ENCODE measurements at places on chromosomes 3 and 15. TPM values are rescaled to one million over a fixed set of nuclear protein-coding genes. Genes with fewer than 3 reads are reported as not detected.

GRCh38 chr3:36443028-36443686 is 62.9 kb downstream of the STAC start:
- DNase-seq, result no peak

- DNase-seq, result no peak
These were observed at the start of gene ARMC8 for GRCh38 chr3:138187296-138188012. Gene ARMC8 (plus strand): TSS chr3:138187301. CDS start chr3:138187555, 254 bp downstream.

DNA sequence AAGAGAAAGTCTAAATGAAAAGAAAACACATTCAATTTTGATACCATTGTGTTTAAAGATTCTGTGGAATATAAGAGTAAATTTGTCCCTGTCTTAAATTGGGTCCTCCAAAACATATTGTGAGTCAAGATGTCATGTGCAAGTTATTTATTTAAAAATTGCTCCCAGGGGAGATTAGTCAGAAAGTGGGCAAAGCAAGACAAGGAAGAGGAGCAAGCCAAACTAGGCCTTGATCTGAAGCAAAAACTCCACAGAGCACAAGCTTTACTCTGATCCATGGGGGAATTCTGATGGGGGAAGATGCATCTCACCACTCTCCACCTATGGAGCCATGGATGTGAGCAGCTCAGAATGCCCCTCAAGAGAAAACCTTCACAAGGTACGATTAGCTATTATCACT is 342.8 kb upstream of the IL12A start:
- no peak for DNase-seq

- no peak for DNase-seq
These were observed 10.2 kb downstream of the KBTBD13 start for GRCh38 chr15:65086680-65087111.

DNA sequence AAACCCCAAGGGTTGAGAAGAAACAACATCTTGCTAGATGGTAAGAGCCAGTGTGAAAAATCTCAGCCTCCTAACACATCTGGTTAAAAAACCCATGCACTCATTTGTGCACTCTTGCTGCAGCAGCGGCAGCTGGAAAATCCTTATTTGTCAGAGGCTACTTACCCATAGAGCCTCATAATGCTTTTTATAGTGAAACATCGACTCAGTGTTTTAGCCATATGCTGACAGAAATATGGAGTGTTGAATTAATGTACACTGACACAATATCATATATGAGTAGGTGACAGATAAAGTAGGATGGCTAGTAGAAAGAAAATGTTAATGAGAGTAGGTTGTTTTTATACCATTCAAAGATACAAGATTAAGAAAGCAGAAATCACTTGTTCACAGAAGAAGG is 13.0 kb downstream of the SLC9A9 start:
- no peak for DNase-seq

GRCh38 chr15:62639432-62639831 is 403.1 kb upstream of the TPM1 start:
- no peak for DNase-seq

DNA sequence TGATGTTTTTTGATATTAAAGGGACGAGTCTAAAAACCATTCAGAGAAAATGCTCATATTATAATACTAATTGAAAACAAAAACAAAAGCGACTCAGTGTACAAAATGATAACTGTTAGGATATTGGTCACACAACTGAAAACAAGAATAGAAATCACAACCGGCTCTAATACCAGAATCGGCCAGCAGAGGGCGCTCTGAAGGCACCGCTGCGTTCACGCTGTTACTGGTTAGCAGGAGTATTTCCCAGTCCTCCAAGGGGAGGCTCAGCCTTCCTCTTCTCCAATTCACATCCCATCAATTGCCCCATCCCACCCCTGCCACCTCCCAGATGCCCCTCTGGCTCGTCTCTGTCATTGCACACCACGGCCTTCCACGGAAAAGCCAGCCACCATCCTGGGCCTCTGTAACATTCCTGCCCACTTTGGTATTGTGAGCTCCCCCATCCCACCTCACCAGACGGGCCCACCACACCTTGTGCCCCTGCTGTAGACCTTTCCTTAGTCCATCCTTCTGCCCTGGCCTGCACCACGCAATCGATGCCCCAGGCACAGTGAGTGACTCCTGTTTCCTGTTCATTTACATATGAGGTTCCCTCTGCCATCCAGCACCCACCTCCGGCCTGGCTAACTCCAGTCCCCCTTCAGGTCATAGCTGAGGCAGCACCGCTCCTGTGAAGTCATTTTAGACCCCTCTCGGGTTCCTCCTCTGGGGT is 8.5 kb downstream of the FAM107A start:
- DNase-seq, result peak; percentile 79

GRCh38 chr3:123287051-123287961 is 85.6 kb downstream of the SEC22A start:
- peak; percentile 13 for DNase-seq

DNA sequence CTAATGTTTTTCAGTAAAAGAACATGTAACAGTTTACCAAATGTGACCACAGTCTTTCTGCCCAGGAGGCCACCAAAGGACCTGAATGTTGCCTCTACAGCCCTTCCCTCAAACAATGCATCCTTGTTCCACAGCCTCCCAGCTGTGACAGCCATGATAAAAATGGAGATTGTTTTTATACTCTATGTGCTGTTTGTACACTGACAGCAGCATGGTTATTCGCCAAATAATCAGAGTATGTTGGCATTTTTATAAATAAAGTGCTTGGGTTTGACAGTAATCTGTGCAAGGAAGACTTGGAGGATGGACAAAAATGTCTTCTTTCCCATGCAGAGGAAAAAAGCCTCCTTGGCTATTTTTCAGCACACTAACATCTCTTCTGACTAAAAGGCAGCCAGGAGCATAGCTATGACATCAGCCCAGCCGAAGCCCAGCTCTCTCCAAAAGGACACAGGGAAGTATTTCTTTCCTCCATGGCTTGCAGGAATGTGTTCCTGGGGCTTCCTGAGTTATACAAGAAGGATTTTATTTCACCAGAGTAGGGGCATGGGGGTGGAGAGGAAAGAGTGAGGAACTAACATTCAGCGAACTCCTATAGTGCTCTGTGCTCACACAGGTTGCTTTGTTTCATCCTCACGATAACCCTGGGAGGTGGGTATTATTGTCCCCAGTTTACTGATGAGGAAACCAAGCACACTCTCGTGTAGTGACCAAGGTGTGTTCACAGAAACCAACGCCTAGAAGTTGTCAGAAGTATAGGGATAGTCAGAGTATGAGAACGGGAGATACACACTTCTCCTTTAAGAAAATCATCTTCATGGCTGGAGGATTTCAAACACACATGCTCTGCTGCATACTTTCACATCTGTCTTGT is 339.7 kb downstream of the MECOM start:
- DNase-seq, result no peak

Gene CELF6
- total RNA-seq, result 0.13 TPM

Gene UBE2E2
- total RNA-seq, result 38.6 TPM

Gene OTOL1
- not detected for total RNA-seq

All from H9 (cell line).